Upper lobe of right lung (tissue), 1 donor: ENCODE measurements at places on chromosomes 4 and X. TPM values are rescaled to one million over a fixed set of nuclear protein-coding genes. Genes with fewer than 3 reads are reported as not detected.
A peak's percentile ranks its signal among the peaks of the same experiment; 100 is the strongest.

DNA sequence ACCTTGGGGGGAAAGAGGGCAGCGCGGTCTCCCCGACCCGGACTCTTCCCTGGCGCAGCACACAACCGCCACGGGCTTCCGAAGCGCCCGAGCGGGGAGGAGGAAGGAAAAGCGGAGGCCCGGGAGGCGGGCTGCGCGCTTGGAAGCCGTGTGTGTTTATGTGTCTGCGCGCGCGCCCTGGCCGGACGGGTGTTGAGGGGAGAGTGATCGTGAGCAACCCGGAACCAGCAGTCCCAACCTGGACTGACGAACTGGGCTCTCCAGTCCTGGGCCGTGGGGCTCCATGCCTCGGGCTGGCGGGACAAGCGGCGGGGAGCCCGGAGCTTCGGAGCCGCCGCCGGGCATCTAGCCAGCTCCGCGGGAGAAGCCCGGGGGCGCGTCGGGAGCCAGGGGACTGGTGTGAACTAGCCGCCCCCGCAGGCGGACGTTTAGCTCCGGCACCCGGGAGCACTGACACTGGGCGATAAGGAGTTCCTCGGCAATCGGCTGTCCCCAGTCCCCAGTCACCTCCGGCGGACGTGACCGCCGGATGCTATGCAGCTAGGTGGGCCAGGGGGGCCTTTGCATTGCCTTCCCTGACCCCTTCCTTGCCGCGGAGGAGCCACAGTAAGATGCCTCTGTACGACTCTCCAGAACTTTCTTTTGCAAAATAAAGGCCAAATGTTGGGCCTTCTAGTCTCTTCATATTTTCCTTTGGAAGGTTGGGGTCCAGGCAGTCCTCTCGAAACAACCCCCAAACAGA, 74.8 kb upstream of the BCOR start:
- no peaks in the 10 kb centered on the region for H3K36me3 ChIP-seq
- peaks cover 20% of the 10 kb centered on the region for H3K4me1 ChIP-seq
- DNase-seq = peak; percentile 85
- H3K27ac ChIP-seq = peak overlapping the region; percentile 86
- no peaks in the 10 kb centered on the region for H3K27me3 ChIP-seq
- H3K4me3 ChIP-seq = peak overlapping the region; percentile 50

- no peak overlapping the region for H3K27ac ChIP-seq
- H3K36me3 ChIP-seq = no peaks in the 10 kb centered on the region
- no peaks in the 10 kb centered on the region for H3K4me1 ChIP-seq
- H3K4me3 ChIP-seq = no peak overlapping the region
Observed at GRCh38 chrX:124476562-124476961, 130.2 kb downstream of the SH2D1A start.

- H3K36me3 ChIP-seq = no peaks in the 10 kb centered on the region
- H3K4me3 ChIP-seq = no peak overlapping the region
- H3K27me3 ChIP-seq = no peaks in the 10 kb centered on the region
- no peak for DNase-seq
- H3K4me1 ChIP-seq = no peaks in the 10 kb centered on the region
Observed at GRCh38 chrX:149629730-149630387, 1.7 kb downstream of the TMEM185A start.

- no peak for DNase-seq
- no peak overlapping the region for H3K4me3 ChIP-seq
- H3K27me3 ChIP-seq = no peaks in the 10 kb centered on the region
- no peaks in the 10 kb centered on the region for H3K36me3 ChIP-seq
Observed at GRCh38 chrX:153209347-153209746, 30.3 kb downstream of the MAGEA1 start.

DNA sequence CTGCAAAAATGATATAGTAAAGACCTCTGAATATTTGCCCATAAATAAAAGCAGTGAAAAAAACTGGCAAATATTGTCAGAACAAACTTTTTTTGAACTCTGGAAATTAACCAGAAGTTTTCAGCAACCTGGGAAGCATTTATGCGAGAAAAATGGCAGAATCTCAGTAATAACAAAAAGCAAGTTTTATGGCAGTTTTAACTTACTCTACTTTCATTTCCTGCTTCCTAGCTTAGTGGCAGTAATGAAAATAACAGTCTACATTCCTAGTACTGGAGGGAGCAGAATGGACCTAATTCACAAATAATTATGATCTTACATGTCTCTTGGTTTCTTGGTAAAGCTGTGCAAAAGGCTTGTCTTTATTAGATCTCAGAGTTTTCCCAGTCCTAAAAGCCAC, 460.1 kb downstream of the NAF1 start:
- no peak overlapping the region for H3K27ac ChIP-seq
- no peak for DNase-seq
- no peaks in the 10 kb centered on the region for H3K36me3 ChIP-seq
- H3K4me1 ChIP-seq = no peaks in the 10 kb centered on the region

- DNase-seq = no peak
- no peaks in the 10 kb centered on the region for H3K27me3 ChIP-seq
- H3K36me3 ChIP-seq = no peaks in the 10 kb centered on the region
- H3K4me1 ChIP-seq = no peaks in the 10 kb centered on the region
- no peak overlapping the region for H3K4me3 ChIP-seq
Observed at GRCh38 chr4:152193059-152193458, 342.8 kb downstream of the FBXW7 start.

DNA sequence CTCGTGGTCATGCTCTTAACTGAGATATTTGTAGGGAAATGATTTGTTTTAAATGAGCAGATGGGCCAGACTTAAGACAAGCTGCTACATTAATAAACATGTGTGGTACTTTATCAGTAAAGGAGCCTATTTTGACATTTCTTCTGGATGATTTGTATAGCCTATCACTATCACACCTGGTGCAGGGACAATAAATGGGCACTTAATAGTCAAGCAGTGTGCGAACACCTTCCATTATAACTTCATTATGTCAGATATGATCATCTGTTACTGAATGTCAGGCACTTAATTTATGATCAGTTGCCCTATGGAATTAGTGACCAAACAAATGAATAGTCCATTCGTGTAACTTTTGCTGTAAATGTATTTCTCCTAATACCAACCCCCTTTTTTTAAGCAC, 628.8 kb downstream of the ADGRL3 start:
- no peak overlapping the region for H3K27ac ChIP-seq
- no peaks in the 10 kb centered on the region for H3K4me1 ChIP-seq
- no peaks in the 10 kb centered on the region for H3K27me3 ChIP-seq
- no peaks in the 10 kb centered on the region for H3K36me3 ChIP-seq
- no peak for DNase-seq

GRCh38 chr4:37721995-37722638, 35.9 kb upstream of the RELL1 start:
- no peaks in the 10 kb centered on the region for H3K4me1 ChIP-seq
- no peaks in the 10 kb centered on the region for H3K27me3 ChIP-seq
- no peaks in the 10 kb centered on the region for H3K36me3 ChIP-seq
- no peak overlapping the region for H3K27ac ChIP-seq
- DNase-seq = no peak

DNA sequence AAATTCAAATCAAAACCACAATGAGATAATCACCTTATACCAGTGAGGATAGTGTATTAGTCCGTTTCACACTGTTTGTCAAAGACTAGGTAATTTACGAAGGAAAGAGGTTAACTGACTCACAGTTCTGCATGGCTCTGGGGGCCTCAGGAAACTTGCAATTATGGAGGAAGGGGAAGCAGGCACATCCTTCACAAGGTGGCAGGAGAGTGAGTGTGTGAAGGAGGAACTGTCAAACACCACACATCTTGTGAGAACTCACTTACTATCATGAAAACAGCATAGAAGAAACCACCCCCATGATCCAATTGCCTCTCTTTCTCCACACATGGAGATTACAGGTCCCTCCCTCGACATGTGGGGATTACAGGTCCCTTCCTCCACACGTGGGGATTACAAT, 54.7 kb upstream of the TRPC5 start:
- H3K36me3 ChIP-seq = no peaks in the 10 kb centered on the region
- H3K27ac ChIP-seq = no peak overlapping the region
- no peak overlapping the region for H3K4me3 ChIP-seq
- no peaks in the 10 kb centered on the region for H3K4me1 ChIP-seq
- DNase-seq = no peak

GRCh38 chr4:123649645-123650391, 253.2 kb downstream of the SPRY1 start:
- H3K27me3 ChIP-seq = no peaks in the 10 kb centered on the region
- peak overlapping the region; percentile 60 for H3K27ac ChIP-seq
- H3K36me3 ChIP-seq = no peaks in the 10 kb centered on the region
- no peak overlapping the region for H3K4me3 ChIP-seq

GRCh38 chr4:137359691-137360315, 172.5 kb downstream of the PCDH18 start:
- no peak for DNase-seq
- H3K36me3 ChIP-seq = no peaks in the 10 kb centered on the region
- H3K4me3 ChIP-seq = no peak overlapping the region
- no peak overlapping the region for H3K27ac ChIP-seq
- H3K27me3 ChIP-seq = no peaks in the 10 kb centered on the region

- peaks cover 4% of the 10 kb centered on the region for H3K36me3 ChIP-seq
- no peaks in the 10 kb centered on the region for H3K27me3 ChIP-seq
- peak within 1 kb of the TSS; percentile 58 for H3K4me3 ChIP-seq
- H3K27ac ChIP-seq = peak within 1 kb of the TSS; percentile 75
- DNase-seq = peak; percentile 95
Observed at GRCh38 chrX:49073601-49074575, at the start of gene PRAF2. Gene PRAF2 (minus strand): TSS chrX:49074002. CDS start chrX:49073987, 15 bp downstream.

DNA sequence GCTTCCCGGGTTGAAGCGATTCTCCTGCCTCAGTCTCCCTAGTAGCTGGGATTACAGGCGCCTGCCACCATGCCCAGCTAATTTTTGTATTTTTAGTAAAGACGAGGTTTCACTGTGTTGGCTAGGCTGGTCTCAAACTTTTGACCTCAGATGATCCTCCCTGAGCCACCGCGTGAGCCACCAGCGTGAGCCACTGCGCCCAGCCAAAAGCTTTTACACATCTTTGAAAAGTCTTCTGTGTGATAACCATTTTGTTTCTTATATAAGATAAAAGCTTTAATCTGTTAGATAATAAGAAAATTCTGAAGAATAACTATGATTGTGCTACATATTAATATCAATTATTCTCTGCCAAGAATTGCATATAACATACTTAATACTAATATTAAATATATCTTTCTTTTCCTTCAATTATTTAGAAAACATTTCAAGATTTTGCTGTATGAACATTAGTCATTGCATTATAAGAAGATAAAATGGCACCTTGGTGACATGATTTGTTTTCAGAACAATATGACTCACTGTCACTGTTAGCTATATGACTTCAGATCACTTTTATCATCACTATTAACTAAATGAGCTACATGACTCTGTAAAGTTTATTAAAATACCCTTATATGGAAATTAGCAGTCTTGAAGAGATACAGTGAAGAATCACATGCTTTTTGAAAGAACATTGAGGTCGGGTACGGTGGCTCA, 33.4 kb downstream of the RUFY3 start:
- no peak overlapping the region for H3K27ac ChIP-seq
- no peak for DNase-seq
- peaks cover 8% of the 10 kb centered on the region for H3K4me1 ChIP-seq
- H3K4me3 ChIP-seq = no peak overlapping the region
- no peaks in the 10 kb centered on the region for H3K36me3 ChIP-seq
- H3K27me3 ChIP-seq = no peaks in the 10 kb centered on the region

DNA sequence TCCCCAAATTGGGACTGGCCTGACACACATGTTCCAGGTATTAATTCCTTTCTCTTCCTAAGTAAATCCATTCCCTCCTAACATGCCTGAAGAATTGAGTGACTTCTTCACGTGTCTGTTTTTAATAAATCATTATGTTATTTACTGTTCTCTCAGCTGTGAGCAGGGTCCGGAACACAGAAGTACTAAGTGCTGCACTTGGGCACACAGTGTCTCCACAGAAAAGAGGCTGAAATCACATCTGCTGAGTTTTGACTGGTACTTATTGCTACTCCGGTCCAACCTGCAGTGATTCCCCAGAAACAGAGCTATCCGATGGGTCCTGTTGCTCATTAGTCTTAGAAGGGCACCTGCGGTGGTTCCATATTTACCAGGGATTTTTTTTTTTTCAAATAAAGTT, 202.6 kb downstream of the RBM46 start:
- H3K36me3 ChIP-seq = no peaks in the 10 kb centered on the region
- no peak overlapping the region for H3K4me3 ChIP-seq
- no peaks in the 10 kb centered on the region for H3K27me3 ChIP-seq

GRCh38 chr4:89371614-89372013, 64.0 kb upstream of the GPRIN3 start:
- no peak overlapping the region for H3K4me3 ChIP-seq
- H3K27ac ChIP-seq = no peak overlapping the region
- H3K27me3 ChIP-seq = no peaks in the 10 kb centered on the region
- no peaks in the 10 kb centered on the region for H3K4me1 ChIP-seq

DNA sequence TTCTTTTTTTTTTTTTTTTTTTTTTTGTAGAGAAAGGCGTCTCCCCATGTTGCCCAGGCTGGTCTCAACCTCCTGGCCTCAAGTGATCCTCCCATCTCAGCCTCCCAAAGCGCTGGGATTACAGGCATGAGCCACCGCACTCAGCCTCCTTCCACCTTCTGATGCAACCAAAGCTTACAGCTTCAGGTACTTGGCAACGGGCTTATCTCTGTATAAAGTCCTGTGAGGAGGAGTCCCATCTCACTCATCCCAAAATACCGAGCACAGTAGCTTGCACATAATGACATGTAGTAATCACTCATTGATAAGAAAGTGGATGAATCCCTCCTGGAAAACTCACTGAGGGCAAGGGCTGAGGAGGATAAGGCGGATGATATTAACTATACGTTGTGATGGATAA, 19.1 kb downstream of the IRF2 start:
- peaks cover 43% of the 10 kb centered on the region for H3K4me1 ChIP-seq
- DNase-seq = no peak
- H3K27me3 ChIP-seq = no peaks in the 10 kb centered on the region
- no peak overlapping the region for H3K4me3 ChIP-seq
- no peaks in the 10 kb centered on the region for H3K36me3 ChIP-seq
- H3K27ac ChIP-seq = no peak overlapping the region

DNA sequence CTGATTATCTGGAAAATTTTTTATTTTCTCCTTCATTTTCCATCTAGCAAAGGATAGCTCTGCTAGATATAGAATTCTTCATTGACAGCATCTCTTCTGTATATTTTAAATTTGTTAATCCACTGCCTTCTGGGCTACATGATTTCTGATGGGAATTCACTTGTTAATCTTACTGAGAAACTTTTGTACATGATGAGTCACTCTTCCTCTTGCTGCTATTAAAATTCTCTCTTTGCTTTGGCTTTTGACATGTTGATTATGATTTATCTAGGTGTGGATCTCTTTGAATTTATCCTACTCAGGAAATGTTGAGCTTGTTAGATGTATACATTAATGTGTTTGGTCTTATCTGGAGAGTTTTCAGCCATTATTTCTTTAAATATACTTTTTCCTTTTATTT, 27.5 kb downstream of the OR13H1 start:
- DNase-seq = no peak
- H3K4me1 ChIP-seq = no peaks in the 10 kb centered on the region
- no peak overlapping the region for H3K27ac ChIP-seq
- no peak overlapping the region for H3K4me3 ChIP-seq
- H3K27me3 ChIP-seq = no peaks in the 10 kb centered on the region

CFAP99 gene
- not detected for total RNA-seq

LIN54 gene
- 9.8 TPM for total RNA-seq

EREG gene
- 0.69 TPM for total RNA-seq

STATH gene
- not detected for total RNA-seq

GRIA3 gene
- not detected for total RNA-seq

CFAP299 gene
- not detected for total RNA-seq

ANKRD50 gene
- 25.9 TPM for total RNA-seq
